ENCODE measurements at places on chromosomes 16 and 17.

GRCh38 chr16:2096853-2097595 is 38.7 kb downstream of the PKD1 start:
- DNase-seq: no peak

GRCh38 chr17:28472871-28473497 is 460 bp upstream of the SLC13A2 start:
- no peak for DNase-seq

- DNase-seq: no peak
Measured at GRCh38 chr17:75390982-75391381, 14.5 kb downstream of the GRB2 start.

DNA sequence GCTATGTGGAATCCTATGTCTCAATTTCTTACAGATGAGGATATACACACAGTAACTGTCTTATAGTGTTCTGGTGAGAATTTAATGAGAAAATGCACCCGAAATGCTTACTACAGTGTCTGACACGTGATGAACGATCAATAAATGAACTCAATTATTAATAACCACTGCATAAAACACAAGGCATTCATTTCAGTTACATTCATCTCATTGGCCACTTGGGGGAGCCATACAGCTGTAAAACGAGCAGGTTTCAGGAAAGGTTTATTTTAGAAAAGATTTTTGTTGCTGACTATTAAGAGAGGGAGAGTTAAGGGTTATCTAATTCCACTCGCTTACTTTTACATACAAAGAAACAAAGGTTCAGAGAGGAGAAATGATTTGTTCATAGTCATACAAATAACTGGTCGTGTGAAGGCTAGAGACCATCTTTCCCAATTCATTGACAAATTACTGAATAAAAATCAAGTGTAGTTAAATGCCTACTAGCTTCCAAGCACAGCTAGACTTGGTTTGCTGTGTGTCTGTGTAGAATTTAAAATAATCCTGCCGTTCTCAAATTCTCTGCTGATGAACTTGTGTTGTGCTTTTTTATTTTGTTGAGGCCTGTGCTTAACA is 160.1 kb downstream of the MAP2K4 start:
- no peak for DNase-seq

GRCh38 chr17:50918933-50919296 is 52.8 kb upstream of the TOB1 start:
- peak; percentile 27 for DNase-seq

DNA sequence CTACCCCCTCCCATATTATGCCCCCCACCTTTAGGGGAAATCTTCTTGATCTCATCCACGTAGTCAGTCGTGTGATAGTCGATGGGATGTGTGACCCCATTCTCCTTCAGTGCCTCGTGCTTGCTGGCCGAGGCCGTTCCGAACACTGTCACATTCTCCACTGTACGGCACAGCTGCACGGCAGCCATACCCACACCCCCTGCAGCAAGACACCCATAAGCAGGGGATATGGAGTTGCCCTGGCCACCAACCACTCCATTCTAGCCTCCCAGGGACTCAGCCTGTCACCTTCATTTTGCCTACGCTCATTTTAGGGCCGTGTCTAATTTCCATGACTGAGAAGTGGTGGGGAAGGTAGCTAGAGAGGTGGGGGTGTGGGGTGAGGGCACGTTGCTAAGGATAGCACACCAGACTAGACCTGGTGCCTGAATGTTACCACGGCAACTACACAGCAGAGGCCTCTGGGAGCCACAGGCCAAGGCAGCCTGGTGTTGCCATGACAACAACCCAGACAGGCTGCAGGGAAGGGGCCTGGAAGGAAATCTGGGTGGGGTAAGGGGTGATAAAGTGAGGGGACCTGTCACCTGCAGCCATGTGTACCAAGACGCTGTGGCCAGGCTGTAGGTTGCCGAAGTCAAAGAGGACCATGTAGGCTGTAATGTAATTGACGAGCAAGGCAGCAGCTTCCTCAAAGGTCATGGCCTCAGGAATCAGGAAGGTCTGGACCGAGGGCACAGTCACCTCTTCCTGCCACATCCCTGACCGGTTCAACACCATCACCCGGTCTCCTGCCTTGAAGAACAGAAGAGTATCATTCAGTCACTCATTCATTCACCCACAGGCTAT is 4.0 kb downstream of the VAT1 start:
- no peak for DNase-seq

DNA sequence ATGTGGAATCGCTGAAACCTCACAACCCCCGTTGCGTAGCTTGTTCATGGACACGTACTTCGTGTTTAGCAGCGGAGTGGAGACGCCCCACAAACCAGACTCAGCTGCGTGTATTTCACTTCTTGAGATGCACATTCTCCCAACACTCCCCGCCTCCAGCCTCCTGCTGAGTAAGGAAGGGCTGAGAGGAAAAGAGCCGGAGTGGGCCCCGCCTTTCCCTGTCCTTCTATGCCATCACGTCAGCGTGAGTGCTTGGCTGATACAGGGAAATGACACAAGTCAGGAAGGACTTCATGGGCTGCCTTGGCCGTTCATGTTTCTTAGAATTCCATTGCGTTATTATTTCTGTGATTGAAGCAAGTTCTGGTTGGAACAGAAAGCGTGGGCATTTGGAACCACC is 68.6 kb upstream of the CBX4 start:
- DNase-seq: no peak

DNA sequence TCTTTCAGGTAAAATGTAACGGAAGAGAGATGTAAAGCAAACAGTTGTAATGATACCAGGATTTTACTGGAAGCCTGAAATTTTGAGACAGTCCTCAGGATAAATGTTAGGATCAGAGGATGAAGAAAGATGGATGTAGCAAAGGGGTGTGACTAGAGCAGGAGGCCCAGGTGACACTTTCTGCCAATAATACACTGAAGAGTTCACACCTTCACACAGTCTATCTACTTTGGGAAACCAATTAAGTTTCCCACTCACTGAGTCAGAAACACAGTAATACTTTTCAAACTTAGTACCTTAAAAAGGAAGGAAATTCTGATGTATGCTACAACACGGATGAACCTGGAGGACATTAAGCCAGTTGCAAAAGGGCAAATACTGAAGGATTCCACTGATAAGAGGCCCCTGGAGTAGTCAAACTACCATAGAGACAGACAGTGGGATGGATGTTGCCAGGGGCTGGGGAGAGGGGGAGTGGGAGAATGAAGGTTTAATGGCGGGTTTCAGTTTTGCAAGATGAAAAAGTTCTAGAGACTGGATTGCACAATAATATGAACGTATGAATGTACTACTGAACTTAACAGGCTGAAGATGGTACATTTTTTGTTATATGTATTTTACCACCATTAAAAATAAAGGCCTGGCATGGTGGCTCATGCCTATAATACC is 62.3 kb downstream of the CYTH1 start:
- DNase-seq: no peak

GRCh38 chr17:27380551-27380950 is 75.7 kb upstream of the KSR1 start:
- DNase-seq: no peak

DNA sequence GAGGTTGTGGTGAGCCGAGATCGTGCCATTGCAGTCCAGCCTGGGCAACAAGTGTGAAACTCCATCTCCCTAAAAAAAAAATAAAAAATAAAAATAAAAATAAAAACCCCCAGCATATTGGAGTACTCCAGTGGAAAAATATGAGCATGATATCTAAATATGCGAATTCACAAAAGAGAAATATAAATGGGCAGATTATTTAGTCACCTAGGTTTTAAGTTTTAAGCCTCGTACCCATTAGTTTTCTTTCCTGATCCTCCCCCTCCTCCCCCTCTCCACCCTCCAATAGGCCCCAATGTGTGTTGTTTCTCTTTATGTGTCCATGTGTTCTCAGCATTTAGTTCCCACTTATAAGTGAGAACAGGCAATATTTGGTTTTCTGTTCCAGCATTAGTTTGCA is 62.3 kb downstream of the GP2 start:
- no peak for DNase-seq
